ENCODE measurements at places on chromosomes 4 and X.

- no peaks in the 10 kb centered on the region for H3K36me3 ChIP-seq
- no peaks in the 10 kb centered on the region for H3K4me1 ChIP-seq
Measured at GRCh38 chr4:104743215-104743653, 248.5 kb upstream of the CXXC4 start.

GRCh38 chr4:76373919-76374552, 46.9 kb downstream of the CCDC158 start:
- no peak overlapping the region for H3K27ac ChIP-seq
- H3K4me3 ChIP-seq = no peak overlapping the region
- no peaks in the 10 kb centered on the region for H3K27me3 ChIP-seq
- no peaks in the 10 kb centered on the region for H3K4me1 ChIP-seq

DNA sequence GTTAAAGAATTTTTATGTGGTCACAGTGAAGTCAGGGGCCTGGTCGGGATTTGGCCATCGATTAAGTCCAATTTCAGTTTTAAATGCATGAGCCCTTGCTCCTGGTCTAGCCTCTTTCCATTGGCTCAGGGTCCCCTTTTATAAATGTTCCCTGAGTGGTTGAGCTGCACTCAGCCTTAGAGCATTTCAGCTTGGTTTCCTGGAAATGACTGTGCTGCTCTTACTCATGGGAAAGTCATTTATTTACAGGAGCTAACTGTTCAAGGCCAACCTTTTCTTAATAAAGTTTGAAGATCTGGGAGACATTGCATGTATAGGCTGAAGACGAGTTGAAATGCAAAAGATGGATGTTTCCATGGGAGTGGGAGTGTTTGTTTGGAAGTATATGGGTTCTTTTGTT, 98.8 kb upstream of the CLNK start:
- H3K27ac ChIP-seq = no peak overlapping the region
- H3K4me3 ChIP-seq = no peak overlapping the region
- DNase-seq = no peak

- no peak for DNase-seq
- H3K27me3 ChIP-seq = no peaks in the 10 kb centered on the region
- H3K36me3 ChIP-seq = no peaks in the 10 kb centered on the region
- H3K27ac ChIP-seq = no peak overlapping the region
Measured at GRCh38 chr4:138292321-138292720, 50.2 kb upstream of the SLC7A11 start.

- no peak for DNase-seq
- no peaks in the 10 kb centered on the region for H3K27me3 ChIP-seq
- peak overlapping the region; percentile 95 for H3K27ac ChIP-seq
- H3K36me3 ChIP-seq = peaks cover 27% of the 10 kb centered on the region
Measured at GRCh38 chrX:13090339-13091110, 46.1 kb upstream of the FAM9C start.

- H3K27me3 ChIP-seq = no peaks in the 10 kb centered on the region
- H3K4me1 ChIP-seq = no peaks in the 10 kb centered on the region
- no peak overlapping the region for H3K4me3 ChIP-seq
- no peak for DNase-seq
Measured at GRCh38 chr4:126956184-126956897, 676.4 kb upstream of the INTU start.

DNA sequence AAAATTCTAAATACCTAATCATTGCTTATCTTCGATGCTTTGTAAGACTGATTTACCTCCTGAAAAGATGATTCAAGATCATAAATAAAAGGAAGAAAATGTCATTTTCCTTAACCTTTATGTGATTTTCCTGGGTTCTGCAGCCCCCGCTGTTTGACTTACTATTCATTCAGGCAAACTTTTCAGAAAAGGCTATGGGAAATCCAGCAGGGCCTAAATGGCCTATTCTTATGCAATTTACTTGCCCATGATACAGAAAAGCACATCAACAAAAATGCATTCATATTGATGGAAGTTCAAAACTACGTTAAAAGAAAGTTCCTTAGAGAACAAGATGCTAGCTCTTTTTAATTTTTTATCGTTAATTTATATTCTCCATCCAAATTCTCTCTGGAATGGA, 51.2 kb downstream of the TMEM144 start:
- H3K27ac ChIP-seq = no peak overlapping the region
- DNase-seq = no peak
- H3K4me3 ChIP-seq = no peak overlapping the region
- no peaks in the 10 kb centered on the region for H3K4me1 ChIP-seq
- H3K36me3 ChIP-seq = no peaks in the 10 kb centered on the region
- H3K27me3 ChIP-seq = peaks cover 7% of the 10 kb centered on the region

DNA sequence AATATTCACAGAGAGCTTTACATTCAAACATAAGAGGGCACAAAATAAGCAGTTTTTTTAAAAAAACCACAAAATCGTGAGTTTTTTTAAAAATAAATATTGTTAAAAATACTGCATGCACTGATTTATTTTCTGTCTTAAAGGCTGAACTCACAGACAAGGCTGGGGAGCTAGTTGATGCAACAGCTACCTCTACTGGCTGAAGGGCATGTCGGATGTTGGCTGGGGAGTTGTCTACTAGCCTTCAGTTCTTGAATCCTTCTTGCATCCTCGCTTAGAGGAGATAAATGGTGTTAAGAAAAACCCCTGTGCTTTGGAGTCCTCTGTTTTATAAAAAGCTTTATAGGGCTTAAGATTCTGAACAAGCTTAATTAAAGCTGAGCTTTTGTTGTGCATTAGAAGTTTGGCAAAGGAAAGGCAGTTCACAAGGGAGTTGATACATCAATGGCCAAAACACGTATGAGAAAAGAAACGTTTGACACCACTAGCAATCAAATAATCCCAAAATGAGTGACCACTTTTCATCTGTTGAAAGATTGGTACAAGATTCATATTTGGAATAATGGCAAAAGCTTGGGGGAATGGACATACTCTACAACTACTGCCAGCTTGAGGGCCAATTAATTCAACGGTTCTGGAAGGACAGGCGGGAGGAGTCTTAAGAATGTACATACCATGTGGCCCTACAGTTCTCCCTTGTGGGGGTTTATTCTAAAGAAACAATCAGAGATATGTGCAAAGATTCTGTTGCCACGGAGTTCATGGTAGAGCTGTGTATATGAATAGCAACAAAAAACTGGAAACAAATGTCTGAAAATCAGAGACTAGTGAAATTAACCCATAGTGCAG, 94.7 kb downstream of the SEL1L3 start:
- H3K27ac ChIP-seq = no peak overlapping the region
- peaks cover 4% of the 10 kb centered on the region for H3K4me1 ChIP-seq
- no peak overlapping the region for H3K4me3 ChIP-seq

DNA sequence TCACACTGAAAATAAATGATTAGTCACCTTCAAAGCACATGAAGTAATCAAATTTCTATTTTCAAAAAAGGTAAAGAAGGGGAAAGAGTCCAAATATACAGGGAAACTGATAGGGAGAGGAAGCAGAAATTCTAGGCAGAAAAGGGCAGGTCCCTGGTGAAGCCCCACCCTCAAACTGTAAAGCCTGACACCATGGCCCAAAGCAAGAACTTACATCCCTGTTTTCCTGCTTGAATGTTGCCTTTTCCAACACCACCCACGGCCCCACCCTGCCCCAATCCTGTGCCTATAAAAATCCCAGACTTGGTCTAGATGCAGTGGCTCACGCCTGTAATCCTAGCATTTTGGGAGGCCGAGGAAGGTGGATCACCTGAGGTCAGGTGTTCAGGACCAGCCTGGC, 361.8 kb downstream of the PPP3CA start:
- no peaks in the 10 kb centered on the region for H3K36me3 ChIP-seq
- H3K4me3 ChIP-seq = no peak overlapping the region
- H3K27me3 ChIP-seq = no peaks in the 10 kb centered on the region
- H3K4me1 ChIP-seq = no peaks in the 10 kb centered on the region
- no peak for DNase-seq
- H3K27ac ChIP-seq = no peak overlapping the region

- no peak for DNase-seq
- no peak overlapping the region for H3K27ac ChIP-seq
- H3K4me3 ChIP-seq = no peak overlapping the region
Measured at GRCh38 chrX:118660085-118660484, 67.3 kb upstream of the IL13RA1 start.

GRCh38 chr4:118734491-118735205, 49.5 kb downstream of the METTL14 start:
- peaks cover 31% of the 10 kb centered on the region for H3K36me3 ChIP-seq
- DNase-seq = no peak
- no peaks in the 10 kb centered on the region for H3K4me1 ChIP-seq
- H3K27me3 ChIP-seq = no peaks in the 10 kb centered on the region

DNA sequence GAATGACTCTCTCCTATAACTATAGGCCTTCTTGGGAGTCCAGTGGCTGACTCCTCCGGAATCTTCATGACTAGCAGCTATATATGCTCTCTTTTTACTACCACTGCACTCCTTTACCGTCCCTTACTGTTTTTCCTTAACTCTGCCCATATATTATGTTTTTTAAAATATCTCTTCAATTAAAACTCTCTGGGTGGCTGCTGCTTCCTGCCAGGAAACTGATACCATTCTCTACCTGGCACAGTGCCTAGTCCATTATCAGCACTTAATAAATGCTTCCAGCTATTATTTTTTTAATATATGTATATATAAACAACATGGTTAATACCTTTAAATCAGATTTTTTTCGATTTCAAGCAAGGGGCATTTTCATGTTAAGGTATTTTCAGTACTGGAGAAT, 136.6 kb upstream of the FAM47B start:
- DNase-seq = no peak
- no peaks in the 10 kb centered on the region for H3K36me3 ChIP-seq
- no peak overlapping the region for H3K4me3 ChIP-seq
- no peaks in the 10 kb centered on the region for H3K27me3 ChIP-seq
- H3K4me1 ChIP-seq = no peaks in the 10 kb centered on the region
